ENCODE measurements at places on chromosomes 11 and 22.

DNA sequence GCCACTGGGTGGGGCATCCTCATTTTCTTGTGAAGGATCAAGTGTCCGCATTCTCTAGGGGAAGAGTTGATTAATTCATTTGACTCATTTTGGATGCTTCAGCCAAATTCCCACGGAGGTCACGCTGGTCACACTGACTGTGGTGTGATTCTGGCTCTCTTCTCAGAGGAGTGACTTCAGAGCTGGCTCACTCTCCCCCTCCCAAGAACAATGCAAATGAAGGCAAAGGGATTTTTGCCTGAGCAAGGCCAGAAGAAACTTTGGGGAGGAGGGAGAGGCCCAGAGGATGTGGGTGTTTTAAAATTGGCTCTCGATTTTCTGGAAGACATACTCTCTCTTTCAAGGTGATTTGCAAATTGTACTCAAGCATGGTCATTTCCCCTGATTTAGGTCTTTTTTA is 51.1 kb upstream of the LMO2 start:
- H3K4me3 ChIP-seq = no peak overlapping the region
- peak; percentile 94 for DNase-seq
- H3K27me3 ChIP-seq = no peaks in the 10 kb centered on the region
- no peaks in the 10 kb centered on the region for H3K36me3 ChIP-seq

DNA sequence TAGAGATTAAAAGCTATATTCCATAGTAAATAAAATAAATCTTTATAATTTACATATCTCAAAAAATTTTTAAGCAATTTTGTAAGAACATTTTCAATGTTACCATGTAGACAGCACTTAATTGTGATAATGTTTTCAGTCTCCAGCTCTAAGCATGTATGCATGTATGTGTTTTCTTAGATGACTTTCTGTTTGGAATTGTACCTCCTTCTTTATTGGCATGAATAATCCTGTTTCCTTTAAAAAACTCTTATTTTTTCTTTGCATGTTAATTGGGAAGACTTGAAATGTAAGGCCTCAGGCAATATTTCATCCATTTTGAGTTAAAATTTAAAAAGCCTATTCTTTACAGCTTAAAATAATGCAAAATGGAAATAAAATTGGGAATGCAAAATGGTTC is 2.0 kb upstream of the OR2AG1 start:
- H3K27me3 ChIP-seq = no peaks in the 10 kb centered on the region
- H3K4me1 ChIP-seq = no peaks in the 10 kb centered on the region
- no peak overlapping the region for H3K27ac ChIP-seq
- H3K36me3 ChIP-seq = no peaks in the 10 kb centered on the region

DNA sequence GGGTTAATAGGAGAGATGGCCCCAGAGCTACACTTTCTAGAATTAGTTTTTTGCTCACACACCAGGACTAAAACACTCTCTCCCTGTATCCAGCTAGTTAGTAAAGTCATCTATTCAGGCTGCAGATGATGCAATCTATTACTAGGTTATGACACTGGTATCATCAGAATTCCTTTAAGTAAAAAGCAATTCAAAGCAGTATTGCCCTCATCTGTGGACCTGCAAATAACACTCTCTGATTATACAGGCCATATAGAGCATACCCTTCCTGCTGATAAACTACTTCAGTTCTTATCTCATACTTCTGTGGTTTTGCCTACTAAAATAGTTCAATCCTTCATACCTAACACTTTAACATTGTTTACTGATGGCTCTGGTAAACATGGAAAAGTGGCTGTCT is 13.5 kb upstream of the MTMR2 start:
- no peaks in the 10 kb centered on the region for H3K36me3 ChIP-seq
- H3K4me1 ChIP-seq = no peaks in the 10 kb centered on the region
- H3K27me3 ChIP-seq = no peaks in the 10 kb centered on the region
- H3K27ac ChIP-seq = no peak overlapping the region
- DNase-seq = peak; percentile 37

- DNase-seq = peak; percentile 79
- H3K4me3 ChIP-seq = no peak overlapping the region
- no peaks in the 10 kb centered on the region for H3K27me3 ChIP-seq
- no peaks in the 10 kb centered on the region for H3K36me3 ChIP-seq
Observed at GRCh38 chr11:131889146-131889577, 518.7 kb downstream of the NTM start.

- no peak for DNase-seq
- H3K4me3 ChIP-seq = no peak overlapping the region
- no peaks in the 10 kb centered on the region for H3K4me1 ChIP-seq
- no peaks in the 10 kb centered on the region for H3K27me3 ChIP-seq
- H3K27ac ChIP-seq = no peak overlapping the region
Observed at GRCh38 chr11:5007561-5007960, 12.9 kb downstream of the OR51L1 start.

DNA sequence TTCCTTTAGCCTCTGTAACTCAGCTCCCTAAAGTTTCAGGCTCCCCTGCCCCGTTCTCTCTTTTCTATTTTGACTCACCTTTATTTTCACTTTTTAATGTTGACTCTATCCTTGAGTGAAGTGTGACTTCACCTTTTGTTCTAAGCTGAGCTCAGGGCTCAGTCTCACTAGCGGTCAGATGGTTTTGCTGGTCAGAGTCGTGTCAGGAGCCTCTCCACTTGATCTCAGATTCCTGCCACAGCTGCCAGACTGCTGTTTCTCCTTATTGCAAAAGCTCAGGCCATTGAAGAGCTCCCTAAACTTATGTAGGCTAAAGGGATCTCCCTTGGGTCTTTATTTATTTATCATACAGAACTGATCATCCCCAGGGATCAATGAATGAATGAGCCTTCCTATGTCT is 13.7 kb upstream of the POU2AF2 start:
- DNase-seq = no peak
- H3K4me3 ChIP-seq = no peak overlapping the region

DNA sequence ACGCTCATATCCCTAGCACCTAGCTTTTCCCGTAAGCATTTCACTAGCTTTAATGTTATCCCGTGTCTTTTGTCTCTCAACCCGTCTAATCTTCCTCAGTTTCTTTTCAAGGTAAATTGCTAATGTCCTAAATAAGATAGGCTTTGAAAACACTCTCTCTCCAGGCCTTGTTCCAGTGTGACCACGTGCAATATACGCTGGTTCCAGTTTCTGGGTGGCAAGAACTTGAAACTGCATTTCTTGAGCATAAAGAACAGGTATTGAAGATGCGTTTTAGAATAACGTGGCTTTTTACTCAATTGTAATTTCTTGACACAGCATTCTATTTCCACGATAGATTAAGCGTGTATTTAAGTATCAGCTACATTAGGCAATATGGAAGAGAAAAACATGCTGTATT is 1.1 kb downstream of the CDC45 start:
- no peak for DNase-seq
- H3K27me3 ChIP-seq = no peaks in the 10 kb centered on the region
- H3K36me3 ChIP-seq = peaks cover 4% of the 10 kb centered on the region
- H3K4me1 ChIP-seq = peaks cover 11% of the 10 kb centered on the region
